ENCODE measurements at places on chromosomes 7 and 10. TPM values are rescaled to one million over a fixed set of nuclear protein-coding genes. Genes with fewer than 3 reads are reported as not detected.

DNA sequence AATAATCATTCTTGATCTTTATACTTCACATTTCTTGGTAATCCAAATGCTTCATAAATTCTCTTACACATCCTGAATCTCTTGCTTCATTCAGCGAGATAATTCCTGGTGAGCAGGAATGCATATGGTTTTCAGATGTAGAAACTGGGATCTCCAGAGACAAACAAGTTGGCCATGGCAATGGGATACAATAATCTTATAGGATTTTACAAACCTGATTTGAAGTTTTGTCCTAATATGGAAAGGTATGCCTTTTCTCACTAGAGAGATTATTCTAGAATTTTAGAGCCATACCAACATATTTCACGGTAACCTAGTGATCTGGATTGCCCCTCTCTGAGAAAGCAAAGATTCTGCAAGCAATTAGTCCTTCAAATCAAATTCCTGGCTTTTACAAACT lies 13.1 kb upstream of the TRDMT1 start:
- no peak for DNase-seq

DNA sequence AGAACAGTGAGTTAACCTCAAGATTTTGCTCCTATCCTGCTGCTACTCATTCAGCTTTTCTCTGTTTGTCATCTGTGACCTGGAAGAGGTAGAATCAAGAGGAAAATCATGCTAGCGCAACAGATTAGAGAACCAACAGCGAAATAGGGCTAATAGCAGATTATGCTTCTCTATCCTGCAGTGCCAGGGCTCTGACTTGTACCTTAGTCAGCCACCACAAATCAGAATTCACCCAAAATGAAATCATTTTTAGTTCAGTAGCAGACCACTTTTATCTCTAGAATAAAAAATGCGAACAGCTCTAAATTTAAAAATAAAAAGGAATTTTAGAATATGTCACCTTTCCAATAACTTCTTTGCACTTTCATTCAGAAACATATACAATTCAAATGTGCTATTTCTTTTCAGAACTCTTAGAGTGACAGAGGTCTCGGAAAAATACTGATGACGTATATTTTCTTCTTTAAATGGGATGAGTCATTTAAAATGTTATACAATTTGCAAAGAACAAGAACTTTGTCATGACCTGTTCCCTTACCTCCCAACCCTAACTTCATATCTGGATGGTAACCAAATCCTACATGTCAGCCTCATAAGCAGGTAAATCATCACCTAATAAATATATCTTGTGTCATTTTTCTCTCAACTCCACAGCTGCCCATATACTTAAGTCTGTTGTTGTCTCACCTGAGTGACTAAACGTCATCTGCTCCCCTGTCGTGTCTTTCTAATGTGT lies 896.4 kb downstream of the PCDH15 start:
- no peak for DNase-seq

DNA sequence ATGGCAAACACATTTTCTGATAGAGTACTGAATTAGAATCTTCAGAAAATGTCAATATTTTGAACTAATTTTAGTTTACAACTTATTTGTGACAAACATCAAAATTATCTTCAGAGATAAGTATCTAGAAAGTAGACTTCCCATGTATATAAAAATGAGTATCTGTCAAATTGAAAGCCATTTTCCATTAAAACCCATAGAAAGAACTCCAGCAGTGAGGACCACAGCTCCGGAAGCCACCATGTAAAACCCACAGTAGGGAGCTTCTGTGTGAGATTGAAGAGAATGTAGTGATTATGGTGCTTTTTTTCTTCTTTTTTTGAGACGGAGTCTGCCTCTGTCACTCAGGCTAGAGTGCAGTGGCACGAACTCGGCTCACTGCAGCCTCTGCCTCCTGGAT lies 687.0 kb downstream of the TYW1 start:
- no peak for DNase-seq

Gene ZNF853
- not detected for total RNA-seq

DNA sequence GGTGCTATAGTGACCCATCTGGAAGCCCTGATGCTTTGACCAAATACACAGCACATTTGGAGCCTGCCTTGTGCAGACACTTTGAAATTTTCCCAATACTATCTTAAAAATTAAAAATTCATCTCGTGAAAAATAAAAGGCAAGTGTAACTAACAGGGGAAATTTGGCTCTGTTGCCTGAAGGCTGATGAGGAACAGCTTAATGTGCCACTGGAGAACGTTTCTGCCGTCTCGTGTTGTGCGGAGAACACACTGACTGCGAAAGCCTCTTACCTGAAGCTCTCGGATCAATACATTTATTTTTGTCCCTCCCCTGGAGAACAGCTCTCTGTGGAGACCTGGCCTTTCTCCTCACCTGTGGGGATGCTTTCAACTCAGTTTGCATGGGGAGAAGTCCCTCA lies 77.2 kb upstream of the CHST15 start:
- DNase-seq, result no peak

DNA sequence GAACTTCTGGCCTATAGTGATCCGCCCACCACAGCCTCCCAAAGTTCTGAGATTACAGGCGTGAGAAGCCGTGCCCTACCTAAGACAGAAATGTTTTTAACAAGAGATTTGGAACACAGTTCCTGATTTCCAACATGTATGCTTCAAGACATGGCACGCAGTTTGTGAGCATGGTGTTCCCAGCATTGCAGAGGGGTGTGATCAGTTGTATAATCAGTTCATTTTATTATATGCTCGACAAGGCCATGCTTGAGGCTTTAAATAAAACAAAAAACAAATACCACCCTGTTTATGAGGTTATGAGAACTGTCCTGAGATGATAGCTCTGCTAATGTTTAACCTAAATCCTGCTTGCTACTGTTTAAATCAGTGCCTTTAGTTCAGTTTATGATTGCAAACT lies 60.2 kb downstream of the TASOR2 start:
- DNase-seq, result no peak

DNA sequence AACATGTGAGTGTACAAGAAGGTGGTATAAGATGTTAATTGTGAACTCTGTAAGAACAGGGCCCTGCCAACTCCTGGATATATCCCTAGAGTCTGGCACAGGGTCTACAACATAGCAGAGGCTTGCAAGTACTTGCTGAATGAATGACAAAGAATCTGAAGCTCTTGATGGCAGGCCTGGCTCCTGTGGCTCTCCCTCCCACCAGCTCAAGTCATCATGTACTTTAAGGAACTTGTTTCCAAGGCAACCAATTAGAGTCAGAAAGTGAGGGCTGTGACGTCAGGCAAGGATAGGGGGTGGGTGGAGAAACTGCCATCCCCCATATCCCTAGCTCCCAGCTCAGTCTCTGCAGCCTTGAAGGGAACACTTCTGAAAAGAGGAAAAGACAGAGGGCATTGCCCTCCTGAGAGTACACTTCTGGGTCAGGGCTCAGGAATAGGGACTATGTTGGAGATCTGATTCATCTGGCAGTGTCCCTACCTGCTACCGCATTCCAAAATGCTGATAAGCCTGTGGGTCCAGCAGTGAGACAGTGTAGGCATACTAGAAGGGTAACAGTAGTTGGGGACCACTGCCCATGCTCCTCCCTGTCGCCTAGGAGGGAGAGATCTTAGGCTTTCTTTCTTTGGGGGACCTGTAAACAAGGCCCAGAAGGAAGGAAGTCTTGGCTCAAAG lies 34.6 kb upstream of the BTRC start:
- no peak for DNase-seq

Gene ADAP1
- total RNA-seq, result not detected

- no peak for DNase-seq
Measured at GRCh38 chr7:91420606-91421005, 156.4 kb downstream of the FZD1 start.

Gene ACHE
- not detected for total RNA-seq

Gene PNLIPRP3
- total RNA-seq, result not detected

- no peak for DNase-seq
Measured at GRCh38 chr7:22008087-22008486, 62.4 kb upstream of the CDCA7L start.

Gene MEPCE
- 49.7 TPM for total RNA-seq

Gene EN2
- total RNA-seq, result 6.7 TPM

DNA sequence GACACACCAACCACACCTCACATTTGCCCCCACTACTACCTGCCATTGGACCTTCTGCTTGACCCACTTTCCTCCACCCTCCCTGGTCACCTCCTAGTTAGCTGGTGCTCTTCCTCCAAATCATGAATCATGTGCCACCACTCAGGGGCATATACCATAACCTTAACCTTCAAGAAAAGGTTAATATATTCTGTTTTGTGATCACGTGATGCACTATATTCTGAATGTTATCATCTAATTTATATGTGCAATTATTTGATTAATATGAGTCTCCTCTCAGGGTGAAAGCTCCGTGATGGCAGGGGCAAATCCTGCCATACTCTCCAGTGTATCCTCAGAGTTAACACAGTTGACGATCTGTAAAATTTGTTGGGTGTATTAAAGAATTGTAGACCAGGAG lies 635.5 kb downstream of the XPNPEP1 start:
- DNase-seq, result no peak

Gene PDK4
- total RNA-seq, result 0.41 TPM

Gene GJD4
- total RNA-seq, result not detected

Gene PRKAR2B
- 12.5 TPM for total RNA-seq

GRCh38 chr7:140611641-140612040 lies 29.0 kb downstream of the DENND2A start:
- no peak for DNase-seq

GRCh38 chr7:80902716-80903308 lies 16.0 kb downstream of the SEMA3C start:
- no peak for DNase-seq

GRCh38 chr7:98562871-98563495 lies 54.1 kb upstream of the NPTX2 start:
- no peak for DNase-seq

Gene AZGP1
- total RNA-seq, result not detected

- no peak for DNase-seq
Measured at GRCh38 chr7:119888251-119888650, 384.7 kb upstream of the KCND2 start.

DNA sequence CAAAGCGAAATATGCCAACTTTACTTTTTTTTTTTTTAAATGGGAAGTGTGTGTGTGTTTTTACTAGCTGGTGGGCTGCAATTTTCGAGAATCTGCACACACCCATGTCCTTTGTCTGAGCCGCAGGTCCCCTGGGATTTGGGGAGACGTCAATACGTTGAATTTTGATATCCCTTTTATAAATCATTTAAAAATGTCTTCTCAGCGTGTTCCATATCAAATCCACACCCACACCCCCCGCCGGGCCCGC lies 404 bp upstream of the FMC1 start:
- DNase-seq, result peak; percentile 89

DNA sequence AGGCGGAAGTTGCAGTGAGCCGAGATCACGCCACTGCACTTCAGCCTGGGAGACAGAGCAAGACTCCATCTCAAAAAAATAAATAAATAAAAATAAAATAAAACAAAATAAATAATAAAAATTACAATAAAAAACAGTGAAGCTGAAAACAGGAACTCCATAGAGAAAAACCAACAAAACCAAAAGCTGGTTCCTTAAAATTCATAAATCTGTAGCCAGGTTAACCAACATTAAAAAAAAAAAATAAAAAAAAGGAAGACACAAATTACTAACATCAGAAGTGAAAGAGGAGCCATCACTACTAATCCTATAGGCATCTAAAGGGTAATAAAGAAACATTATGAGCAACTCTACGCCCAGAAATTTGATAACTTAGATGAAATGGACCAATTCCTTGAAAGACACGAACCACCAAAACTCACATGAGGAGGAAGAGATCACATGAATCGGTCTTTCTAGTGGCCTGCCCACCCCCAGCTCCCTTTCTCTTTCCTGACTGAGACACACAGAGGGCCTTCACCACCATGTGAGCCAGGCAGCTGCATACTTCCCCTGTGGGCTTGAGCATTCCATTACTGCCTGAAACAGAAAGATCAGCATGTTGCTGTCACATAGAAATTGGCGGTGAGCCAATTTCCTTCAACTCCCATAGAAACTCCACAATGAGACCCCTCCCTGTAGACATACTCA lies 208.7 kb downstream of the MAD1L1 start:
- DNase-seq, result no peak

DNA sequence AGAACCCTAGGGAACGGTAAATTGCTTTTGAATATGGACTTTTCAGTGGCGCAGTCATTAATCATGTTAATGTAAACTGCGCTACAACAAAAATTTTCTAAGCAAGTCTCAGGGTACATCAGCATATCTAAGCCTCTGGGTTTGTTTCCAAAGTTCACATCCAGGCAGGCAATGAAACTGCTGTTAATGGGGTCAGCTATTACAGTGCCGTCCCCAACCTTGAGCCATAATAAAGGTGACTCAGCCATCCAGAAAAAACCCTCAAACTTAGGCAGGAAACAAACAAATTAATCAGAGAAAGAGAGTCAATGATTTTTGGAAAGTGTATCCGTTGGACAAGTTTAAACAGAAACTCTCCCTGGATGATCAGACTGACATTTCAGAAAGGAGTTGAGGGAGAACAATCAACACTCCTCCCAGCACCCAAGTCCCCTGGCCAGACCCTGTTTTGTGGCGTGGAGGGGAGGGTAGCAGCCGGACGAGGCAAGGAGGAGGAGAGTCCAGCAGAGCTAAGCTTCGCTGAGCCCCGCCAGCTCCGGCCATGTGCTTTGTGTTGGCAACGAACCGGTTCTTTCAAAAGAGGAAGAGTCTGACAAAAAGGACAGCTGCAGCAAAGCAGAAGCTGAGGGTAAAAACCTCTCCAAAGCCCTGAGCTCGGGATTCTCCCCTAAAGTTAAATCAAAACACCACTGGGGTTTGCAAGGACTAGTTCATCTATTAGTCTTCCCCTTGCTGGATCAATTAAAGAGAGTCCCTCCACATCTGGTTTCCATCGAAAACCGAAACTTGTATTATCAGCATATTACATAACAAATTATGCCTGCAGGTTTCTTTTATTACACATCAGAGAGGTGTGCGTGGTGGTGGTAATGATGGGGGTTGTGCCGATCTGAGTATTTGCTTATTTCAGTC lies 3.6 kb downstream of the FAM53B start:
- no peak for DNase-seq

DNA sequence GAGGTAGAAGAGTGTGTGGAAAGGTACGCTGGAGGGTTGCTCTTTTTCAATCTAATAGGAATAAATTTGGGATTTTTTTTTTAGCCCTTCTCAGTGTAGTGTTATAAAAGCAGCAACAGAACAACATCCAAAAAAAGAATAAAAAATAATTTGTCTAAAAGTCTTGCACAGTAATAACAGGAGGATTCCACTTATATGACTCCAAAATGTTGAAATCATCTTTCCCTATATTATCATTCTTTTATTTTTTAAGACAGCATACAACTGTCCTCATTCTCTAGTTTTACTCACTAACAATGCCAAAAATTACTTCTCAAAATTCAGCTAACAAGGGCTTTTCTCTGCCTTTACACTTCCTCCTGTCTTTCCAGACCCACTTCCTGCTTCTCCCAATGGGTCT lies 27.8 kb downstream of the IL2RA start:
- DNase-seq, result no peak

GRCh38 chr10:62270020-62270419 lies 1.4 kb upstream of the RTKN2 start:
- DNase-seq, result no peak

DNA sequence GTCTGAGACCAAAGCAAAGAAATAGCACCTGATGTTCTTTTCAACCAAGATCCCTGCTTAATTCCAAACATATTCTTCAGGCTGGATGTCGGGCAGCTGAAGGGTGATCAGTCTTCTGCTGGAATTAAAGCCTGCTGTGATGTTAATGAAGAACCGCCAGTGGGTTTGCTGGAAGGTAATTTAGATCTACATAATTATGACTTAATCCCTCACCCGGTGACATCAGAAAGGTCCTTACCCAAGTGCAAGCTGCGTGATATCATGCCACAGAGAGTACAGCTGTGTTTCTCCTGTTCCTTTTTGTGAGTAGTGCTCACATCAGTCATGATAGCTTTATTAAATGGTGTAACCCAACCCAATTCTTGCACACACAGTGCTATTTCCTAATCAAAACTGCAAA lies 29.1 kb upstream of the LRGUK start:
- DNase-seq, result no peak
